Stimulated activated CD8-positive, alpha-beta memory T cell treated with anti-CD3 and anti-CD28 coated beads, Interleukin-15, amount 100 ng/mL, for 4 hours (primary cell): ENCODE measurements at places on chromosomes 7 and 10.

DNA sequence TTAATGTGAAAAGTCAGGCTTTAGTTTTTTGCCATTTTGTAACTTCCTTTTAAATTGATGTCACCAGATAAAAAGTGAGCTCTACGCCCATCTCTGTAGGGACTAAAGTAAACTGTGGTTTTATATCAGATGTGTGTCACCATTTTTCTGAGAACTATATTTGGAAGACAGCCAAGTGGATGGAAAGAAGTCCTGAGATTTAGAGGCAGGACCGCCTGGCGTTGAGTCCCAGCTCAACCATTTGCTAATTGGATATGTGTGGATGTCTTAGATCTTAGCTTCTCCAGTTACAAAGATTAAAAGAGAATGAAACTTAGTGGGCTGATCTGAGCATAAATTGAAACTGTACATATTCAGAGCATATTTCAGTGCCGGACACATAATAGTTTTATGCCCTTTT lies 691.6 kb upstream of the CELF2 start:
- no peak for DNase-seq

GRCh38 chr7:150860978-150861295 lies 8.6 kb downstream of the AOC1 start:
- DNase-seq: no peak

DNA sequence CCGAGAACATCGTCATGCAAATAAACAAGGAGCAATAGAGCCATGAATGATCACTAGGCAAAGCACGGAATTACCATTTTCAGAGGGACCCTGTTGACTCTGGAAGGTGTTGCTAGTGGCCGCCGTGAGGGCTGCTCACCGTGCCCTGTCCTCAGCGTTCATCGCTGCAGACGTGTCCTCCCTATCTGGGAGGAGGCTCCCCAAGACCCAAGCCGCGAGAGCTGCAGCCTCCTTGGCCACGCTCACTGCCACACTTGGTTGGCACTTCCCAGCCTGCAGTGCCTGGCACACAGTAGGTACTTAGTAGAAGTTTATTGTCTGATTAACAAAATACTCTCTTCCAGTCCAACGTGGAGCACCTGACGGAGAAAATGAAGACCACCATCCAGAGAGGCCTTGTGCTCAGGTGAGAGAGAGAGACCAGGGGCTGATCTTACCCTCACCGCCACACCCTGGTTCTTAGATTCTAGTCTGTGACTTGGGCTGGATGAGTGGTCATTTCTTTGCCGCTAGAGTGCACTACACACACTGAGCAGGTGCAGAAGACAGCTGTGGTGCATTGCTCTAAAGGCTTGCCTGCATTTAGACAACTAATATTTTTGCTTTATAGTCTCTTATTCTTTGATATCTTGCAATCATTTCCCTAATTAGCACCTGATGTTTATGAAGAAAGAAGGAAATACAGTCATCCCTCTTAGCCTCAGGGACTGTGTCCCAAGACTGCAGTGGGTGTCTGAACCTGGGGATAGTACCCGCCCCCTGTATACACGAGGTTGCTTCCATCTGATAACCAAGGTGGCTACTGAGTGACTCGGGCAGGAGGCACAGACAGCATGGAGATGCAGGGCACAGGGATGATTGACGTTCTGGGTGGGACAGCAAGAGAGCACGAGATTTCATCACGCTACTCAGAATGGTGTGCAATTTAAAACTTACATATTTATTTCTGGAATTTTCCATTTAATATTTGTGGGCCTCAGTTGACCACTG lies 40.3 kb downstream of the PITRM1 start:
- DNase-seq: no peak

- no peak for DNase-seq
Observed at GRCh38 chr7:128801667-128802418, 10.1 kb downstream of the CCDC136 start.

DNA sequence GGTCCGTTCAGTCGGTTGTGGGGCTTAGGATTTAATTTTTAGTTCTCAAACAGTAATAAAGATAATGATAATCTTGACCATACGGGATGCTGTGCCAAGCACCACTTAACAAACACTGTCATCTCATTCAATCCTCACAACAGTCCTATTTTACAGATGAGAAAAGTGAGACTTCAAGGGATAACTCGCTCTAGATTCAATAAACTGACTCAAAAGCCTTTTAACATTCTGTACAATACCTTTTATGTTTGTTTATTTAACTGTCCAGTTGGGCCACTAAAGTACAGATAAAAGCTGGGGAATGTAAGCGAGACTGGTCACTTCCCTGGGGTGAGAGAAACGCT lies 437 bp upstream of the CFAP69 start:
- DNase-seq: no peak

GRCh38 chr7:16815001-16815400 lies 10.2 kb upstream of the AGR2 start:
- no peak for DNase-seq

- no peak for DNase-seq
Observed at GRCh38 chr7:142063551-142064442, 47.7 kb upstream of the MGAM2 start.

- DNase-seq: no peak
Observed at GRCh38 chr7:157228864-157229422, 90.2 kb downstream of the UBE3C start.

DNA sequence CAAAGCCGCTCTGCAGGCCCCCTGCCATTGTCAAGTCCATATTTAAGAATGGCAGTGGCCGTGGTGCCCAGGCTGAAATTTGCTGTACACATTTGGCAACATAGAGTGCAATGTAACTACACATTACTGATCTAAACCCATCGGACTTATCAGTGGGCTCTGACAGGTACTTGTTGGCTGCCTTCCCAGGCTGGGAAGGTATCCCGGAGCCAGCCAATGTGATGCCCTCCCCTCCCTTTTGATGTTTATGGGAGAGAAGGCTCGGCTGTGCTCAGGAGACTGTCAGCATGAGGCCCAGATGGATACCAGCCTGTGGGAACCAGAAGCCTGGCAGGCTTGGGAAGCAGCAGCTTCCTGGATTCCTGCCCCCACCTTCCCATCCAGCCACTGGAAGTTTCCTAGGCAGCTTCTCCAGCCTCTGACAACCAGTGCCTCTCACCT lies 146.1 kb upstream of the TCF7L2 start:
- no peak for DNase-seq
